ENCODE measurements at places on chromosomes 7 and 10.

- no peak for DNase-seq
Observed at GRCh38 chr7:72538856-72539255, 126.7 kb upstream of the CALN1 start.

GRCh38 chr10:7889947-7890542 is 71.7 kb downstream of the TAF3 start:
- no peak for DNase-seq

DNA sequence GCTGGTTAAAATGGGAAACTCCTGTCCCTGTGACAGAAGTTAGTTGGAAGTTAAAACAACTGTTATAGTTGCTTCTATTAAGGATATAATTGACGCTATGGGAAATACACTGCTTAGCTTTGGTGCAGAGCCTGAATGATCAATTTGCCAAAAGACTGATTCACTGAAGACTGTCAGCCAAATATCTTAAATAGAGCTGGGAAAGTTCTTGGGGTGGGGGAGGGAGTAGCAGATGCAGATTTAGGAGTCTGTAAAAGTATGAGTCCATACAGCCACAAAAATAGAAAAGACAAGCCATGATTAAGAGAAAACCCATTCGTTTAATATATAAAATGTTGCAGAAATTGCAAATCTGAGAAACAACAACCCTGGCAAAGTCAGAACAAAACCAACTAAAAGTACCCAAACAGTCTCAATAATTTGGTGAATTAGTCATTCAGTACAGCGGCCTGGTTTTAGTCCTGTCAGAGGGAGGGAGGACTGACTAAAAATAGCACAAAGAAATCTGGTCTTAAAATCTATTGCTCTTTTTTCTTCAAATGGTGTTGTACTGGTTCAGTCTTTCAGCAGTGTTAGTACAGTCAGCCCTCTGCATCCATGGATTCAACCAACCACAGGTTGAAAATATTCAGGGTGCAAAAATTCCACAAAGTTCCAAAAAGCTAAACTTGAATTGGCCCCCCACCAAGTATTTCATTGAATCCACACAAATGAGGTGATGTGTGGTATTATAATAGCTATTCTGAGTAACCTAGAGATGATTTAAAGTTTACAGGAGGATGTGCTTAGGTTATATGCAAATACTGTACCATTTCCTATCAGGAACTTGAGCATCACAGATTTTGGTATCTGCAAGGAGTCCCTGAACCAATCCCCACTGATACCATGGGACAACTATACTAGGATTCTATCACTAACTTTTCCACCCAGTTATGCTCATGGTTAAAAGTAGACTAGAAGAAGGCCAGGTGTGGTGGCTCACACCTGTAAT is 30.0 kb downstream of the STK17A start:
- DNase-seq: no peak

- no peak for DNase-seq
Observed at GRCh38 chr7:50332241-50333165, 28.0 kb downstream of the IKZF1 start.

- DNase-seq: no peak
Observed at GRCh38 chr7:1856888-1857441, 186.9 kb downstream of the ELFN1 start.

DNA sequence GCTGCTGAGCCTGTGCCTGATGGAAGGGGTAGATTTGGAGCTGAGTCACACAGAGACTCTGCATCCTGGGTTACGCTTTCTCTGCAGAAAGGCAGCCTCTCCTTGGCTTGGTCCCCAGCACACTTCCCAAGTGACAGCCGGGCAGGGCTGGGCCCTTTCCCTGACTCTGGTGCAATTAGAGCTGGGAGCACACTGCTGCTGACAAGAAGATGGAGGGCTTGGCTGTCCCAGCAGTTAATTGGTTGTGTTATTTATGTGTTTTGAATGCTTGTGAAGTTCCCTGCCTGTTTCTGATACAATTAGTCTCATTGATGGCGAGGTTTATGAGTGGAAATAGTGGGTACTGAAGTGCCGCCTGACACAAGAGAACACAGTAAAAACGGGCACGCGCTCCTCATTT is 123.6 kb downstream of the TCERG1L start:
- no peak for DNase-seq

GRCh38 chr10:58307676-58308075 is 27.1 kb upstream of the UBE2D1 start:
- DNase-seq: no peak

- no peak for DNase-seq
Observed at GRCh38 chr10:84341538-84341856, 13.1 kb downstream of the CCSER2 start.

DNA sequence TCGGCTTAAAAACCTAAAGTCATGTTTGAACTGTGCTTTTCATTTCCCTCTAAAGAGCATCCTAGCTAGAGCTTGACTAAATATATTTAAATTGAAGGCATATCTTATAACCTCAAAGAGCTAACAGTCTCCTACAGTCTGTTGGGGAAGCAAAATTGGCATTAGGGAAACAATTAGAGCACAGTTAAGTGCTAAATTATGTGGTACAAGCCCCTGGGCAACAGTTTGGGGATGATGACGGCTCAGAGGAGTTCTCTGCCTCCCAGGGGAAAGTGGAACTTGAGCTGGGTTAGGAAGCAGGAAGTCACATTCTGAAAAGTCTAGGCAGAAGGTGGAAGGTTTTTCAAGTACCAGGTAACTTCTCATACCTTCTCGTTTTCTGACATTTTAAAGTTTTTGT is 18.6 kb upstream of the GOT1 start:
- no peak for DNase-seq

GRCh38 chr10:12501841-12502525 is 152.6 kb downstream of the CAMK1D start:
- no peak for DNase-seq
